ENCODE measurements at places on chromosomes 5 and 9.

- DNase-seq = peak; percentile 61
These were observed 26.9 kb upstream of the ADAM19 start for GRCh38 chr5:157602505-157602904.

- no peak for DNase-seq
These were observed 94.2 kb upstream of the VCAN start for GRCh38 chr5:83377131-83377865.

DNA sequence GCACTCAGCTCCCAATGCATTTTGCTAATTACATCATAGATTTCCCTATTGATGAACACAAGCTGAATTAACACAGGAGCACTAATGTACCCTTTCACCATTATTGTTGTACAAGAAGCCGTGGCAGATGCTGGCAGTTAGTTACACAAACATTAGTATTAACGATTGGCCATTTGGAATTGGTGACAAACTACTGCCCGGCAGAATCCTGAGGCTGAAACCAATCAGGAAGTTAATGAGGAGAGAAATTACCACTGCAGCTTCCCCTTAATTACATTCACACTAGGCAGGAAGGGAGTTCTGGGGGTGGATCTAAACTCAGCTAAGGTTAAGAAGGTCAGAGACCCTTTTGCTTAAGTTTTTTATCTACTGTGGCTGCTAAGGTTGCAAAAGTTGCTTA is 9.6 kb upstream of the DMRT3 start:
- no peak for DNase-seq

DNA sequence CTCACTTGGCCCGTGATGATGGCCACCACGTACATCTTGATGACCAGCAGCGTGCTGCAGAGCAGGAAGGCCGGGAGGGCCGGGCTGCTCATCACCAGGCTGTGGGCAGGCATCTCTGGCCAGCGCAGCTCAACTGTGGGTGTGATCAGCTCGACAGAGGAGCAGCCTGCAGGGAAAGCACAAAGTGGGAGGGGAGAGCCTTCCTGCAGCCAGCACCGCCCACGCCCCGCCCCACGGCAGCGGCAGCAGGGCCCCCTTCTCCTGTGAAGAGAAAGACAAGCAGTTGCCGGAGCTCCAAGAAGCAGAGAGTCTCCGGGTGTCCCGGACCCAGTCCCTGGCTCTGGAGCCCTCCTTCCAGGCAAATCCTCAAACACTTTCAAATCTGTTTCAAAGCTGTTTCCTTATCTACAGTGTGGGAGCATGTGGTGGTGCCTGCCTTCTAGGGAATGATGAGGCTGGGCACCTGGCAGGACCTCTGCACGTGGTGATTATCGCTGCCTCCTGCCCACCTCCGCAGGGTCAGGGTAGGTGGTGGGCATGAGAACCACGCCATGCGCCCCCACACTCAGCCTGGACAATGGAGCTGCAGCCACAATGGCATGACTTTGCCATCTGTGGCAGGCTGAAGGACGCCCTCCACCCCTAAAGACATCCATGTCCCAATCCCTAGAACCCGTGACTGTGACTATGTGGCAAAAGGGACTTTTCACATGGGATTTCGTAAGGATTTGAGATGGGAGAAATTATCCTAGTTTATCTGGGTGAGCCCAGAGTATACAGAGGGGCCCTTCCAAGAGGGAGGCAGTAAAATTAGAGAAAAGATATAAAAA is at the start of gene PTGES:
Gene PTGES, minus strand, starts transcription at position 143 of the 830 bp plus-strand sequence. Its CDS starts 30 bp downstream, at position 113.
- DNase-seq = peak; percentile 44

DNA sequence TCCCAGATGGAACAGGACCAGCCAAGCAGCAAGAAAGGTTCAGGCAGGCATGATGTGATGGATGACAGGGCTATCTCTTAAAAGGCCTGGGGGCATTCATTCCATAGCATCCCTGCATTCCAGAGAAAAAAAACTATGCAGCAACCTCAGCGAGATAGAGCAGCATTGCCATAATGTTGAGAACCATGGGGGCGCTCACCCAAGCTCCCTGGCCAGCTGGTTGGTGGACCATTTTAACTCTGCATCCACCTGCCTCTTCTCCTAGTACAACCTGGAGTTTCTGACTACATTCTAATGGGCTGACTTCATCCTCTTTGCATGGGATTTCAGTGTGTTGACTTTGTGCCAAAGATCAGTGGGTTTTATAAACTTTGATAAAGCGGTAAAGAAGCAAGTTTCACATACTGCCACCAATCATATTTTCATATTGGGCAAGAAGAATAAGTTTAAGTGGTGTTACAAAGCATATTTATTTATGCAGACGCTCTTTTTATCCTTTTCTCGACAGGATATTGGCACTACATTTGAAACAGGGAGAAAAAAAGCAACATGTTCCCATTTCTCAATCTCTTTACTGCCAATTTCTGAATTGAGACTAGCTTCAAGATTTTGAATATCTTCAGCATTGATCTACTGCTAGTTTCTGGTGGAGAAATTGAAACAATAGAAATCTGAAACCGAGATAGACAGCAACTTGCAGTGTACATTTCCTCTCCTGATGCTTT is 378.3 kb upstream of the WWC1 start:
- DNase-seq = no peak

GRCh38 chr9:137506702-137507171 is 43.5 kb downstream of the PNPLA7 start:
- DNase-seq = no peak

GRCh38 chr5:151280443-151280842 is 23.1 kb downstream of the SLC36A3 start:
- DNase-seq = no peak

DNA sequence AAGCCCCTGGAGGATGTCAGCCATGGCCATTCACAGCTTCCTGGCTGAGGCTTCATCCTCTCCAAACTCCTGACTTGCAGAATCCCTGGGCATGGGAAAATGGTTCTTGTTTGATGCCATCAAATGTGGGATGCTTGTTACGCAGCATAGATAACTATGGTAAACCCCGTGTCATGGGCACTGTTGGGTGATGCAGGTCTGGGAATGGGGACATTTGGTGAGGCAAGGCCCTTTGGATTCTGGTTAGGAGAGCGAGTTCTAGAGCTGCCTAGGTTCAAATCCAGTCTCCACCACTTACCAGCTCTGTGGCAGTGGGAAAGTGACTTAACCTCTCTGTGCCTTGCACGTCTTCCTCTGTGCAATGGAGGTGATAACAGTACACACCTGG is 41.7 kb upstream of the ANKRD33B start:
- DNase-seq = no peak
